ENCODE measurements at places on chromosomes 5 and 9. TPM values are rescaled to one million over a fixed set of nuclear protein-coding genes. Genes with fewer than 3 reads are reported as not detected.

Gene PCDHAC2
- 0.38 TPM for total RNA-seq

Gene FABP6
- total RNA-seq, result 13.0 TPM

Gene C5orf34
- total RNA-seq, result 8.2 TPM

Gene CMBL
- 1.9 TPM for total RNA-seq

Gene S1PR3
- total RNA-seq, result 5.9 TPM
